ENCODE measurements at places on chromosomes 2 and 18.

- no peak for DNase-seq
Observed at GRCh38 chr2:10594011-10594410, 95.8 kb downstream of the NOL10 start.

DNA sequence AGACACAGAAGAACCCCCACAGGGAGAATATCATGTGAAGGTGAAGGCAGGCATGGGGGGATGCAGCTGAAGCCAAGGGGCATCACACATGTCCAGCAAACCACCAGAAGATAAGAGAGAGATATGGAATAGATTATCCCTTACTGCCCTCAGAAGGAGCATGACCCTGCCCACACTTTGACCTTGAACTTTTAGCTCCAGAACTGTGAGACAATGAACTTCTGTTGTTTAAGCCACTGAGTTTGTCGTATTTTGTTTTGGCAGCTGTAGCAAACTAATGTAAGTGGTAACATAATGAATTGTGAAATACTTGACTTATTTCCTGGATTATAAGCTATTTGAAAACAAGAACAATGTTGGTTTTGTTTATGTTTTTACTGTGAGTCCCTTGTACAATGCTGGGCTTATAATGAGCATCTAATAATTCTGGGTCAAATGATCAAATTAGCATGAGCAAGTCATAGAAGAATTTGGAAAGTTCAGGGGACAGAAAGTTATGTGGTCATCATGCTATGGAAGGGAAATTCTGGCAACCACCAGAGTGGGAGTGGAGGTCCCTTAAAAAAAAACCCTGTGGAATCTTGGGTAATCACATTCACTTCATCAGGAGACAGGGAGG is 541.0 kb upstream of the KLHL29 start:
- DNase-seq: no peak

DNA sequence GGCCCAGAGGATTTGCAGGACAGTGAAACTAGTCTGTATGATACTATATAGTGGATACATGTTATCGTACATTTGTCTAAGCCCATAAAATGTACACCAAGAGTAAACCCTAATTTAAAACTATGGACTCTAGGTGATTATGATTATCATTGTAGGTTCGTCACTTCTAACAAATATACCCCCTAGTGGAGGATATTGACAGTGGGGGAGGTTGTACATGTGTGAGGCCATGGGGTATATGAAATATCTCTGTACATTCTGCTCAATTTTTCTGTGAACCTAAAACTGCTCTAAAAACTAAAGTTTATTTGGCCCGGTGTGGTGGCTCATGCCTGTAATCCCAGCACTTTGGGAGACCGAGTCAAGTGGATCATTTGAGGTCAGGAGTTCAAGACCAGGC is 81.2 kb upstream of the CAB39 start:
- no peak for DNase-seq

- DNase-seq: peak; percentile 5
Observed at GRCh38 chr2:121284463-121285449, at the start of gene TFCP2L1. Gene TFCP2L1, minus strand, starts transcription at chr2:121285202. Its CDS starts 93 bp downstream, at chr2:121285109.

DNA sequence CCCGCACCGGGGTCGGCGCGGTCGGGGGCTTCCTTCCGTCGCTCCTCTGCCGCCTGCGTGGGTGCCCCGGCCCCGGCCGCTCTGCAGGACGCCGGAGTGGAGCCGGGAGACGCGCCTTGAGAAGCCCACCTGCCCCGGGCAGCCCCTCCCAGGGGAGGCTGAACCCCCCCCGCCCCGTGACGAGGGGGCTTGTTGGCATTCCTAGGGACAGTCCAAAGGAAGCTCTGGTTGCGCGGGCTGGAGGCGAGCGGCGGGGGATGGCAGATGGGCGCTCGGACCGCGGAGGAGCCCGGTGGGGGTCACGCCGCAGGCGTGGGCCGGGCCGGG is 133.5 kb upstream of the MGAT5 start:
- no peak for DNase-seq

DNA sequence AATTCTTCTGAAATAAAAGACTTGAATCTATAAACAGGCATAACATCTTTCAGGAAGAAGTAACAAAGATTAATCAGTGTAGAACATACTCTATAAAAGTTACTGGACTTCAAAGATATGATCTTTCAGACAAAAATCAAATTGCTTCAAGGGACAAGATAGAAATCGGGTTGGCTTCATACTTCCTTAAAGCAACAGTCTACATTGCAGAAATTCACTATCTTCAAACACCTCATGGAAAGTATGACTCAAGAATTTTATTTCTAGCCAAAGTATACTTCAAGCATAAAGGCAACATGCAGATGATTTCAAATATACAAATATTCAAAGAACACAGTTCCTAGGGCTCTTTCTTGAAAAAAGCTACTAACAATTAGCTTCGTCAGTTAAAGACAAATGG is 240.7 kb downstream of the SRBD1 start:
- no peak for DNase-seq

- DNase-seq: no peak
Observed at GRCh38 chr2:213157242-213157641, 5.8 kb upstream of the IKZF2 start.

GRCh38 chr18:11859282-11859830 is 8.1 kb downstream of the CHMP1B start:
- DNase-seq: no peak

DNA sequence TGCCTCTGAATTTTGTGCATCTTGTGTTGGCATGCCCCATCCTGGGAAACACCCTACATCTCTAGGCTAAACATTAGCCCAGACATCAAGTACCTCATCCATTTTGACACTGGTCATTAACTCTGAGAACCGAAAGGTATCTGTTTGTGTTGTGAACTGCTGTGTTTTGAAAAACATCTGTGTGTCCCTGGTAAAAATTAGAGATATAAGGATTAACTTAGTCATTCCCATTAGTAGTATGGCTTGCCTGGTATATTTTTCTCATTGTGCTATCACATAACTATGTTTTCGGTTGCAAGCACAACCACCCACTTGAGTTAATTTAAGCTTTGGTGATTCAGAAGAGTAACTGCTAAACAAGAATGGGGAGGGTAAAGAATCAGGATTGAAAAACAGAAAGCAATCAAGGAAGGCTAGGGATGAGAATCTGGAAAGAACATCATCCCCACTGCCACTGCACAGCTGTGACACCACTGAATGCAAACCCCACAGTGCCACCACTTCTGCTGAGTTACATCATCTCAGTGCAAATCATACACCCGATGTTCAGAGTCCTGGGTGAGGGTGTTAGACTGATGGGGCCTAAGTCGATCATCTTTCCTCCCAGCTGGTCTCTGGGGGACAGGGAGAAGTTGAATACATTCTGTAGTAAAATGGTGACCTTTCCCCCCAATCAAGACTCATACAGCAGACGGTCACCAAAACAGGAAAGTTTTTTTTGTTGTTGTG is 234.0 kb downstream of the EPHA4 start:
- DNase-seq: no peak

- DNase-seq: no peak
Observed at GRCh38 chr18:49640741-49641140, 78.9 kb downstream of the LIPG start.

- no peak for DNase-seq
Observed at GRCh38 chr2:46486436-46486835, 7.1 kb downstream of the TMEM247 start.

DNA sequence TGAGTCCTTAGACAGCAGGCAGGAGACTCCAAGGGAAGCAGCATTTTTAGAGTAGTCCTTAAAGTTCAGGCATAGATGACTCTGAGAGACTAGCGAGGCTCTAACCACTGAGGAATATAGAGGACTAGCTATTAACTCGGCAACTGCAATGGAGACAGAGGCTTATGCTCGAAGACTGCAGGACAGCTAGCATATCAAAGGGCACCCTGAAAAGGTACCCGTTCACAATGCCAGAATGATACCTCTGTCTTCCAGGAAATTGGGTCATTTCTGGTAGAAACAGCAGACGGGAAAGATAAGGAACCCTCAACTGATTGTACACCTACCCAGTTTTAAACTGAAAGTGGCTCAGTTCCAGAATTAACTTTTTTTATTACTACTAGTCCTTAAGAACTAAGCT is 1204.0 kb upstream of the ZEB2 start:
- no peak for DNase-seq

- DNase-seq: no peak
Observed at GRCh38 chr2:195411219-195411687, 245.8 kb upstream of the SLC39A10 start.

DNA sequence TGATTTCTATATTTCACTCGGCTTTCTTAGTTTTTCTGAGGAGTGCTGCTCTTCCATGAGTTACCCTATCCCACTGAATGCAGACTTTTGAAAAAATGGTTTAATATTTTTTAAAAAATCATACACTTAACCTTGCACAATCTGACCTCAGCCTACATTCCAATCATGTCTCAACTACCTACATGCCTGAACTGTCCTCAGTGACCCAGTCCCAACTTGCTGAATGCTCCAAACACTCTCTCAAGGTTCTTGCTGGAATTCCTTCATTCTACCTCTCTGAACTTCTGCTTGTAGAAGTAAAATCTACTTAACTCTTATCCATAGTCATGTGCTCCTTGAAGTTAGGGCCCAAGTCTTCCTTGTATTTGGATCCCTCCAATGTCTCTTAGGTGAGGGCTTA is 181.6 kb downstream of the XIRP2 start:
- no peak for DNase-seq

- no peak for DNase-seq
Observed at GRCh38 chr2:182499706-182500470, 73.1 kb upstream of the PDE1A start.
